Activated naive CD4-positive, alpha-beta T cell treated with Interleukin-2 at 50 U/mL for 16 hours (primary cell): ENCODE measurements at places on chromosomes 7 and 10.

GRCh38 chr7:156518466-156518865 is 122.1 kb upstream of the RNF32 start:
- DNase-seq = no peak

GRCh38 chr7:6546498-6547251 is 4.6 kb downstream of the GRID2IP start:
- no peak for DNase-seq

DNA sequence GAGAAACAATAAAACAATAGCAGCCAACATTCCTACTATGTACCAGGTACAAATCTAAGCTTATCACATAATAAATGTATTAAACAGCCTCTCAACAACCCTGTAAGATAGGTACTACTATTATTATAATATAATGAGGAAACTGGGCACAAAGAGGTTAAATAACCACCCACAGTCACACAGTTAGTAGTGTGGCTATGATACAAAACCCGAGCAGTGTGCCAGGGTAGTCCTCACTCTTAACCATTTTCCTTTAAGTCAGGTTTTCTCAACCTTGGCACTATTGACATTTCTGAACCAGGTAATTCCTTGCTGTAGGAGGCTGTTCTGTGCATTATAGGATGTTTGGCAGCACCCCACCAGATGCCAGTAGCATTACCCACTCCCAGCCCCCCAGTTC is 48.8 kb downstream of the DNAJC1 start:
- DNase-seq = no peak

DNA sequence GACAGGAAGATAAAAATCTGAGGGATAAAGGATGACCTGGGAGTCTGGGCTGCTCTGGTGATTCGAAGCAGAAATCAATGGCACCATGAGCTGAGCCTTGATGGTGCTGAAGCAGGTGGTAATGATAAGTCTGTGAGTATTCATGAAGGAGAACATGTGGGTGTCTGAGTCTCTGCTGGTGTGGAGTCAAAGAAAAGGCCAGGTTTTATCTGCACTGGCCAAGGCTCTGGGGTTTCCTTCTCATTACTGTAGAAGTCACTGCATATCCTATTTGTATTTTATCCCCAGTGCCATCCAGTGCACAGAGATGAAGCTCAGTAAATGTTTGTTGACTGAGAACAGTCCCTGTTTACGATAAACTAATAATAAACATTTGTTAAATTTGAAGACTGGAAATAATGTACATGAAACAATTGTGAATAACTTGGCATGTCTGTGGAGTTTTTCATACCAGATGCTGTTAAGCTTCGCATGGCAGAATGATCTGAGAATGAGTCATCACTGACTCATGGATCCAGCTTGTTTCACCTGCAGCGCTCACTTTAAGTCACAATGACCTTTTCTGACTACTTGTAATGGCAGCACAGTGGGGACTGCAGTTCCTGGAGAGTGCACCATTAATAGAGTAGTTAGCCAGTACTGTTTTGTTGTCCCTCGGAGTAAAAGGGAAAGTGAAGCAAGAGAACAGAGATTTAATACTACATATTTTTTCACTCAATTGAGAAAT is 538.5 kb downstream of the HTR7 start:
- no peak for DNase-seq

GRCh38 chr10:127577376-127578258 is 28.5 kb downstream of the NPS start:
- no peak for DNase-seq

DNA sequence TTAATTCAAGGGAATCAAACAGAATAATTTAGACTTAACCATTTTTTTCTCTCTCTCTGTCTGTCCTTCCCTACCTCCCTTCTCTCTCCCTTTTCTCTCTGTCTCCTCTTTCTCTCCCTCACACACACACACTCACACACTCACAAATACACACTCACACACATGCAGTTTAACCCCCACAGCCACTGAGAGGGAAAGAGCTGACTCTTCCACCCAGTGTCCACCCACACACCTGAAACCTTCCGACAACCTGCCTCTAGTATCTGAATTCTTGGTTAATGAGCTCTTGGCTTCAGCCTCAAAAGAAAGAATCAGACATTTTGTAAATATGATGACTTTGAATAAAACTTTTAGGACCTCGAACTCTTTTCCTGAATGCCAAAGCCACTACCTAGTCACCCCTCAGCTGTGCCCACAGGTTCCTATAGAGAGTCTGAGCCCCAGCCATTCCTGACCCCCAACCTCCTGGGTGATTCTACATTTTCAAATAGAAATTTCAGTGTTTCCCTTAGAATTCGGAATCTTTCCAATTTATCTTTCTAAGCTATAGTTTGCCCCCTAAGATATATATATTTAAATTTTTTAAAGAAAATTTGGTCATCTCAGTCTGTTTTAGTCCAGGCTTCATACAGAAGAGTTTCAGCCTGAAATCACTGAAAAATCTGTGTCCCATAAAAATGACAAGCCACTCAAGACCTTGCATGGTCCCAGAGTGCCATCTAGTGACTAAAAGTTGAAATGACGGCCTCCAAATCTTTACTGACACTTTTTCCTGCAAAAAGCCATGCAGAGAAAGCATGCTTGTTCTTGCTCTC is 202.8 kb downstream of the IPMK start:
- peak; percentile 4 for DNase-seq

- no peak for DNase-seq
Measured at GRCh38 chr10:131750171-131750895, 150.5 kb upstream of the PPP2R2D start.

GRCh38 chr10:79068203-79068561 is 584 bp upstream of the ZMIZ1 start:
- peak; percentile 51 for DNase-seq

GRCh38 chr10:49115796-49116508 is 630 bp upstream of the VSTM4 start:
- no peak for DNase-seq

- no peak for DNase-seq
Measured at GRCh38 chr10:71064413-71065118, 147.8 kb upstream of the UNC5B start.

- DNase-seq = no peak
Measured at GRCh38 chr10:113764582-113764981, 13.1 kb downstream of the PLEKHS1 start.

DNA sequence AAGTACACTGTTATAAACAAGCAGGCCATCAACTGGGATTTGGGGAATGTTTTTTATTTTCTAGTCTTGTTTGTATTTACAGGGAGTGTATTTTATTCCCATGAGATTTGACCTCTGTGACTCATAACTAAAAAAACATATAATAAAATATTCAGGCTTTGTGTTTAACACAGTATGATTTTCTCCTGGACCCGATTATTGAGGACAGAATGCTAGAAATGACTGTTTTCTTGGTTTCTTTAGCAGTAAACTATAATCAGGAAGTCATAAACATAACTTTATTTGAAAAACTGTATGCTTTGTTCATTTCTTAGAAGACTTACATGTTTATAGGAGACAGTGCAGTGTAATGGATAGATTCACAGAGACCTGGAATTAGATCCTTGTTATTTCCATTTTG is 2.1 kb downstream of the NHLRC2 start:
- no peak for DNase-seq

GRCh38 chr10:5958077-5958476 is 19.3 kb downstream of the IL15RA start:
- no peak for DNase-seq

- no peak for DNase-seq
Measured at GRCh38 chr7:30561389-30561788, 33.3 kb upstream of the GARS1 start.

DNA sequence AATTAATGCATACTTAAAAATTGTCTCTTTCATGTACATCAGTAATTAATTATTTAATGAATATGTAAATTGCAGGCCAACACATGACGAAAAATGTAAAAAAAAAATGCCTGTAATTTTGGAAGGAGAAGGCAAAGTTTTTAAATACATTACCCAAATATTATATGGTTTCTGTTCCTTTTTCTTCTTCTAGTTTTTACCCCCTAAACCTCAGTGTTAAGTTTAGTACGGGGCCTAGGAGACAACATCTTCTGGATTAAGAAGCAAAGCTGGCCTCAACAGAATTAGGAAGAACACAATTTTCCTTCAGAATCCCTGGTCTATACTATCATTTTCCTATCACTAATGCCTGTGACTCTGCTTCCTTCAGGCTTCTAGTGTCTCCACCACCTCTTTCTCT is 459.3 kb upstream of the NRP1 start:
- DNase-seq = no peak

DNA sequence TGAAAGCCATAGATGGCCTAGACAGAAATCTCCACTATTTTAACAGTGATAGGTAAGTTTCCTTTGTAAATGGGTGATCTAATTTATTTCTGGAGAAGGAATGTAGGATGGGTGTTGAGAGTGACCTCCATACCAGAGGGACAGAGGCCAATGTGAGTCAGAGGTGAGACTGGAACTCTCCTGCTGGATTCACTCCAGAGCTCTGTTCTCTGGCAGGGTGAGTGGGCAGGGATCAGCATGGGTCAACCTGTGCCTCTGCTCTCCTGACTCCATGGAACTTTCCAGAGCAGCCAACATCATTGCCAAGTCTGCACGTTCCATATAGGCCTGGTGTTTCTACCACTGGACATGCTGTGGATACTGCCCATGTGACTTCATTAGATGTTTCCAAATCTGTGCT is 11.4 kb downstream of the AKR1C3 start:
- DNase-seq = no peak

DNA sequence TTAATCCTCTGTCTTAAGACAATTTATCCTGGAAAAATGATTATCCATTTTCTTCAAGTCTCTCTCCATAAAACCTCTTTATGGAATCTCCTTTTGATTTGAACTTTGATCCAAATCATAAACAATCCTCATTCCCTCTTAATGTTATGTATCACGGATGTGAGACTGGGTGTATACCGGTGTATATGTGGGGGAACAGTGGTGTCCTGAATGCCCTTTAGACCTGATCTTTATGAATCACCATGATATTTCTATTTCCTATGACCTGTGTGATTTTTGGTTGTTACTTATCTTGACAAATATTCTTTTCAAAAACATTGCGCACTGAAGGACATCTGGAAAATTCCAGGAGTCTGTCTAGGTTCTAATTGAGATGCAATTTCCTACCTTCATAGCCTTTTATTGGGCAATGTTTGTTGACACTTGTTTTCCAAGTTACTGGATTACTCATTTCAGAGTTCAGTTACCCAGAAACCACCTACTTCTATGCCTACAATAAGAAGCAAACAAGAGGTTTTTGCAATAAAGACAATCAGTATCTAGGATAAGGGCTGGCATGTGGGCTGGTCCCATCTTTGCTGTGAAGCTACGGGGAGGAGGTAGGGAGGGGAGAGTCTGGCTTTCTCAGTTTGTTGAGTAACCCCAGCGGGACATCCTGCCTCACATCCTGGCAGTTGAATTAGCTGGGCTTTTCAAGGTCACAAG is 190.4 kb downstream of the CTTNBP2 start:
- no peak for DNase-seq

DNA sequence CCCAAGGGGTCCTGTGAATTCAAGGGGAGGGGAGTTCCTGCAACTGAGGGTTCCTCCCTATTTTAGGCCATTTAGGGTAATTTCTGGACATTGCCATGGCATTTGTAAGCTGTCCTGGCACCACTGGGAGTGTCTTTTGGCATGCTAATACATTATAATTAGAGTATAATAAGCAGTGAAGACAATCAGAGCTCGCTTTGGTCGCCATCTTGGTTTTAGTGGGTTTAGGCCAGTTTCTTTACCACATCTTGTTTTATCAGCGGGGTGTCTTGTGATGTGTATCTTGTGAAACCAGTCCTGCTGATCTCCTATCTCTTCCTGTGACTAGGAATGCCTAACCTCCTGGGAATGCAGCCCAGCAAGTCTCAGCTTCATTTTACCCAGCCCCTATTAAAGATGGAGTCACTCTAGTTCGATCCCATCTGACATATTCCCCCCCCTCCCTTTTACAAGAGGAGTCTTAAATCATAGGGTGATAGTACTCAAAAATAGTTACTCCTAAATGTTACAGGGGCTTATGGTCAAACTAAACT is 43.2 kb downstream of the SVOPL start:
- DNase-seq = no peak

DNA sequence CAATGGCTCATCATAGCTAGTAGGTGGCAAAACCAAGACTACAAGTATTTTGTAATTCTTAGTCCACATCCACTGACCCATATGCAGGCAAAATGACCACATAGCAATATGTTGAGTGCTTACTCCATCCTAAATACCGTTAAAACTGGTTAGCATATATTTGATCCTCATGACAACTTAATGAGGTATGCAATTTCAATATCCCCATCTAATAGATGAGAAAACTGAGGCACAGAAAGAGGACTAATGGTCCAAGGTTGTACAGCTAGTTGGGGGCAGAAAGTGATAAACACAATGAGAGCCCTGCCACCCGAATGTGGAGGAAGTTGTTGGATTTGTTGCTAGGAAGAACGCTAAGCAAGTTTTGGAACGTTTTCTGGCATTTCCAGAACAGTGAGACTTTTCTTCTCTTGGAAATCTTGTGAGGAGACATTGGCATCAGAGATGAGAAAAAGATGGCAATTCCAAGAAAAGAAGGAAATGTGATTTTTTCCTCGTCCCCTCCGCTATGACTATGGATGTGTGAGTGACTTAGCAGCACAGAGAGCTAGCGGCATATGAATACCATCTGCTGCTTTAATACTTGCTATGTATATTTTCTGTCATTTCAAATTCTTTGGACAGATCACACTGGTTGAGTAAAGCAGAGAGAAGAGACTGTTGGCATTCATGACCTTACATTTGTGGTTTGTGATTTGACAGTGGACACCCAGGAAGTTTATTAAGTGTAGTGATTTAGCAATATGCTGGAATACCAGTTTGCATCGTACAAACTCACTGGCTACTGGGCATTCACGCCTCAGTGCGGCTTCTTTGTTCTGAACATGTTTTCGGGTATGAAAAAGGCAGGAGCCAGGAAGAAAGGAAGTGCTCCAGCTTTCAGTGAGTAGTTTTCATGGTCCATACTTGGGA is 51.5 kb downstream of the NRCAM start:
- no peak for DNase-seq

GRCh38 chr7:156999958-157000726 is 10.3 kb downstream of the MNX1 start:
- no peak for DNase-seq

DNA sequence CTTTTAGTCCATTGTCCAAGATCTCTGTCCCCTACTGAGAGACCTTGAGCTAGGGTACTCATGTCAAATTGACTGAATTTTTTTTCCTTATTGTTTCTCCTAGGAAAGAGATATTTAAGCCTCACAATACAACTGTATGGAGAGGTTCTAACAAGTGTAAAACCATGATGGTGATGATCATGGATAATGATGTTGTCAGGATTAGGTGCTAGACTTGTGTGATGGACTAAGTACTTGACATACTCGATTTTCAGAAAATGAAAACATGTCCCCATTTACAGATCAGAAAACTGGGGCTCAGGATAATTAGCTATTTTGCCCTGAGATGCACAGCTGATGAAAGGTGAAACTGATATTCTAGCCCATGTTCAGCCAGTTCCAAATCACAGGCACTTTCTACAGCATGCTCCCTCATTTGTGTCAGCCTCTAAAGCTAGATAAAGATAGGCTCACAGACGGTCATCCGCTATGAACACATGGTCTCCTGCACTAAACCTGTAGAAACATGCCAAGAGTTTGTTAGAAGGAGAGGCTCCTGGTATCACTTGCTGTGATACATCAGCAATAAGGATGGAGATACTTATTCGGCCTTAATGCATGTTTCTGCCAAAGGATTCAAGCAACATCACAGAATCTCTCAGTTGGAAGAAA is 67.6 kb downstream of the CREB3L2 start:
- no peak for DNase-seq

- DNase-seq = peak; percentile 62
Measured at GRCh38 chr10:103584216-103585010, 90.9 kb downstream of the NEURL1 start.

- no peak for DNase-seq
Measured at GRCh38 chr10:4028027-4028471, 243.0 kb upstream of the KLF6 start.
